ENCODE measurements at places on chromosomes 5 and 9.

GRCh38 chr9:20997503-20998076, 33.9 kb downstream of the HACD4 start:
- no peak for DNase-seq

GRCh38 chr5:130541617-130542221, 623.3 kb downstream of the HINT1 start:
- no peak for DNase-seq

DNA sequence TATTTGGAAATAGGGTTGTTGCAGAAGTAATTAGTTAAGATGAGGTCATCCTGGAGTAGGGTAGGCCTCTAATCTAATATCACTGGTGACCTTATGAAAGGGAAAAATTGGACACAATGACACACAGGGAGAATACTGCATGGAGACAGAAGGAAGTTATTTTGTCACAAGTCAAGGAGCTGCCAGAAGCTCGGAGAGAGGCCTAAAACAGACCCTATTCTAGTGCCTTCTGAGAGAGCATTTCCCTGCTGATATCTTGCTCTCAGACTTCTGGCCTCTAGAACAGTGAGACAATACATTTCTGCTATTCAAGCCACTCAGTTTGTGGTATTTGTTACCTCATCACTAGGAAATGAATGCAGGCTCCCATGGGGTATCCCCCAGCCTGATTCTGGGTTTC, 332.9 kb downstream of the CSNK1G3 start:
- DNase-seq, result no peak

DNA sequence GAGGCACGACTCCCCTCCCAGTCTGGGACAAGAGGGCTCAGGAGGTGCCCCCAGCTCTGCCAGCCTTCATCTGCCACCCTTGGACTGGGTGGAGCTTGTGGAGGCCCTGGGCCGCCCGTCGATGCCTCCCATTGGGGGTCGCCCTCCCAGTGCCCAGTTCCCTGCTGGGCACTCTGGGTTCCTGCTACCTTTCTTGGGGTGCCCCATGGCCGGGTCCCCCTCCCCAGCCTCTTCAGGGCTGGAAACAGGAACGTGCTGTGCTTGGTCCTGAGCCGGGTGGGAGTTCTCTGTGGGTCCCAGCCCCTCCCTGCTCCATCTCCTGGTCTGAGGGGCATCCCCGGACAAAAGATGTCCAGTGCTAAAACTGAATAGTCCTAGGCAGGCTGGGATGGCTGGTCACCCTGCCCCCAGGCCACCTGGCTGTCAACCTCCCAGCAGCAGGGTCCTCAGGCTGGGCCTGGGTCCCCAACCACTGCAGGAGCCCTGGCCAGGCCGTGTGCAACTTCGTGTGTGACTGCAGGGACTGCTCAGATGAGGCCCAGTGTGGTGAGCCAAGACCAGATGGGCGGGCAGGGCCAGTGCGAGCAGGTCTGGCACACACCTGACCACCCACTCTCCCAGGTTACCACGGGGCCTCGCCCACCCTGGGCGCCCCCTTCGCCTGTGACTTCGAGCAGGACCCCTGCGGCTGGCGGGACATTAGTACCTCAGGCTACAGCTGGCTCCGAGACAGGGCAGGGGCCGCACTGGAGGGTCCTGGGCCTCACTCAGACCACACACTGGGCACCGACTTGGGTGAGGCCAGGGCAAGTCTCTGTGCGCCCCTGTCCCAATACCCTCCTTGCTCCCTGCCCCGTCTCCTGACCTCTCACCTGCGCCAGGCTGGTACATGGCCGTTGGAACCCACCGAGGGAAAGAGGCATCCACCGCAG, 784 bp downstream of the MAMDC4 start:
- DNase-seq, result no peak

DNA sequence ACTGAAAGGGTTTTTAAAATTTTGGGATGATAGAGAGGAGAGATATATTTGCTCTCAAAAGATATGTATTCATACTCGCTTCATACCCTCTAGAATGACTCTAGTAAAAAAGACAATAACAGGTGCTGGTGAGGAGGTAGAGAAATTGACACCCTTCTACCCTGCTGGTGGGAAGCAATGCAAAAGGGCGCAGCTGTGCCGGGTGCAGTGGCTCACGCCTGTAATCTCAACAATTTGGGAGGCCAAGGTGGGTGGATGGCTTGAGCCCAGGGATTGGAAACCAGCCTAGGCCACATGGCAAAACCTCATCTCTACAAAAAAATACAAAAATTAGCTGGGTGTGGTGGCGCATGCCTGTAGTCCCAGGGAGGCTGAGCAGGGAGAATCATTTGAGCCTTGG, 33.9 kb upstream of the NXNL2 start:
- DNase-seq, result no peak

DNA sequence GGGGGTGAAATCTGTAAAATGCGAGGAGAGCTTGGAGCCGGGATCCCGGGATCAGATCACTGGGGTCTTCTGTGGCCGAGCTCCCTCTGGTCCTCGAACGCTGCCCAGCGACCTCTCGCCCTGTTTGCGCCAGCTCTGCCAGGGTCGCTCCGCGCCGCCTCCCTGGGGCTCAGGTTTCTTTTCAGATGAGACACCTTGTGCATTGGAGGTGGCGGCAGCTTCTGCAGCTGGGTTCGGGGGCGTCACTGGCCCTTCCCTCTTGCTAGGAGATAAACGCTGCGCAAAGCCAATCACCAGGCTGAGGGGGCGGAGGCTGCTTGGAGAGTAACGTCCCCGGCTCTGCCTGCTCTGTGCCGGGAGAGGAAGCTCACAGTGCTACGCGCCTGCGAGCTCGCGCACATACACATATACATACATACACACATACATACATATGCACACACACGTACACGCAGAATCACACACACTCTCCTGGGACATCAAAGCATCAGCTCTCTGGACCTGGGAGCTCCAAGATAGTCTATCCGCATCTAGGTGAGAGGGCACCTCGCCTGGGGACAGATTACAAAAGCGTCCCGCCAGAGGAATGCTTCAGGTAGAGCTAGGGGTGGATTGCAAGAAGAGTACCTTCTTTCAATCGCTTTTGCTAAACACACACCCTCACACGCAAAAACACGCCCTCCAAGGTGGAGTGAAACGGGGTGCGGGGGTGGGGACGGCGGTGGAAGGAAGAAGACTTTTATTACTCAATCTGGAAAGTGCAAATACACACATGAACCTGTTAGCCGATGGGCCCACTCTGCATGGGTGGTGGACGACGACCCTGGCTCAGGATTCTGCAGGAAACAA, at the start of gene ST8SIA4:
Gene ST8SIA4, minus strand, starts transcription at position 244 of the 849 bp plus-strand sequence. CDS start 327 bp downstream, outside the sequence.
- peak; percentile 59 for DNase-seq

GRCh38 chr5:6370580-6370979, 7.8 kb downstream of the MED10 start:
- DNase-seq, result no peak

GRCh38 chr5:87298692-87299362, 31.1 kb downstream of the RASA1 start:
- no peak for DNase-seq

GRCh38 chr5:160493806-160494338, 72.2 kb downstream of the PTTG1 start:
- no peak for DNase-seq

- DNase-seq, result no peak
Observed at GRCh38 chr9:37444890-37445289, 20.4 kb downstream of the ZBTB5 start.

DNA sequence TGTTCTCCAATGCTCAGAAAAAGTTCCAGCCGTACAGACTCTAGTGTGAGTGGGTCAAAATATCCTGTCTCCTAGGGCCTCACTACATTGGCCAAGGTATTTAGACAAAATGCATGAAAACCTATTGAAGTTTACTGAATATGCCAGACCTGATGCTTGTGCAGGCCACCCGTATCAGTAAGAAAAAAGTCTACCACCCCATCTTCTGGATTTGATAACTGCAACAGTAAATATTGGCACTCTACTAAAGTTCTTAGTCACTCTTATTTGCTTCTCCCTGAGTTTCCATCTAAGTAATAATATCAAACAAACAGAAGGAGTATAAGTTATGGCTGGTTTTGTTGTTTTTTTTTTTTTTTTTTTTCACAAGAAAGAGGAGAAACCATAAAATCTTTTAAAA, 627.7 kb upstream of the KLF4 start:
- DNase-seq, result peak; percentile 65

DNA sequence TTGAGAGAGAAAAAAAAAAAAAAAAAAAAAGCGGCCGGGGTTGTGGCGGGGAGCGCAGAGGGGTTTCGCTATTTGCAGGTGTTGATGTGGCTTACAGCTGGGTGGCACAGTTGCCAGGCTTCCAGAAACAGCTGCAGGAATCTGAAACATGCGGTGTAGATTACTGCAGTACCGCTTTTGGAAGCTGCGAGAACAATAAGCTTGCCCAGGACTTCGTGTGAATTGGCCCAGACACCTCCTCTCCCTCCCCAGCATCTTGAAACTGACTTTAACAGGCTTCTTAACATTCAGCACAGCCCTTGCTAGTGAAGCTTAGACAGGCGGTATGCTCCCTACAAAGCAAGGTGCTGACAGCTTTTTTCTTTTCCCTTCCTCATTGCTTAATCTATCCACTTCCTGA, 104.0 kb downstream of the ATP10B start:
- DNase-seq, result no peak

DNA sequence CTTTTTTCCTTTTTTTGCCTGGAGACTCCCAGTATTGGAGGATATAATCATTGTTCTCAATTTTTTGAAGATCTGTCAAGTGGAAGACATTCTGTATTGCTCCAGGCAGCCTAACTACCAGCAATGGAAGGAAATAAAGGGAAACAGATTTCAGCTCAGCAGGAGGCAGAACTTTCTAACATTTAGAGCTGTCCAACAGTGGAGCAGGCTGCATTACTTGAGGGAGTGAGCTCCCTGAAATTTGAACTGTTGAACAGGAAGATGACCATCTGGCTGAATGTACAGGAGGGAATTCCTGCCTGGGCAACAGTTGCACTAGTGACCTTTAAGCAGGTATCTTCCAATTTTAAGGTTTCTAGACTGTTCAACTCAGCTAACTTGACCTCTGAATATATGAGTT, 1.1 kb upstream of the GAPVD1 start:
- no peak for DNase-seq

DNA sequence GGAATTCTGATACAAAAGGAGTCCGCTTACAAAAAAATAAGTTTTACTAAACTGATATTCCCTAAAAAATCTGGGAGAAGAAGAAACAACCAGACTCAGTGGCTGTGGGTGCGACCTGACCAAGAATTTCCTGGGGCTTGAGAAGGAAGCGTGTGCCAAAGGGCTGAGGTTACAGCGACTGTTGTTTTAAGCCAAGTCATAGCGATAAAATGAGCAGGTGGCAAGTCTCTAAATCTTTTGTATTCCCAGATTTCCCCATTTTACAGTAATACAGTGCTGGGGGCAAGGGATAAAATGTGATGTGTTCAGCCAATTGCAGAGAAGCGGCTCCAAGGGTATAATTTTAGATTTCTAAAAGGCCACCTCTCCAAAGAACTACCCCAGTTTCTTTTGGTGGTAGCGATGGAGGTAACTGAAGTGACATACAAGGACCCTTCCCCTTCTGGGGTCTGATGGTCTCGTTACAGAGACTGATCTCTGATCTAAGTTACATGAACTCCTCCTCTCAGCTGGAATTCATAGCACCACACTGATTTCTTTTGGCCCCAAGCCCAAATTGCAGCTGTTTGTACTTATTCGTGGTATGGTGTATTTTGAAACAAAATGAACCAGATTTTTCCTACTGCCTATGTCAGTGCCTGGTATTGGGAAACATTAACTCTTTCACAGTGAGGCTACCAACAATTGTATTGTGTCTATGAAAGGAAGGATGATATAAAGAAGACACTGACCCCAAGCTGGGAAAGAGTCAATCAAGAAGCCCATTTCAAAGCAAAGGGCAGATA, 41.6 kb downstream of the LPAR1 start:
- DNase-seq, result no peak

Data from hematopoietic multipotent progenitor cell treated with erythropoietin and hydrocortisone succinate and interleukin-3 and kit ligand, for 17 days (in vitro differentiated cells).